ENCODE measurements at places on chromosomes 7 and 10.

GRCh38 chr10:52682766-52683165 lies 89.8 kb downstream of the MBL2 start:
- no peak for DNase-seq

- DNase-seq = no peak
Observed at GRCh38 chr10:120221873-120222485, 235.0 kb upstream of the PLPP4 start.

GRCh38 chr10:3723766-3724165 lies 61.2 kb downstream of the KLF6 start:
- DNase-seq = no peak

DNA sequence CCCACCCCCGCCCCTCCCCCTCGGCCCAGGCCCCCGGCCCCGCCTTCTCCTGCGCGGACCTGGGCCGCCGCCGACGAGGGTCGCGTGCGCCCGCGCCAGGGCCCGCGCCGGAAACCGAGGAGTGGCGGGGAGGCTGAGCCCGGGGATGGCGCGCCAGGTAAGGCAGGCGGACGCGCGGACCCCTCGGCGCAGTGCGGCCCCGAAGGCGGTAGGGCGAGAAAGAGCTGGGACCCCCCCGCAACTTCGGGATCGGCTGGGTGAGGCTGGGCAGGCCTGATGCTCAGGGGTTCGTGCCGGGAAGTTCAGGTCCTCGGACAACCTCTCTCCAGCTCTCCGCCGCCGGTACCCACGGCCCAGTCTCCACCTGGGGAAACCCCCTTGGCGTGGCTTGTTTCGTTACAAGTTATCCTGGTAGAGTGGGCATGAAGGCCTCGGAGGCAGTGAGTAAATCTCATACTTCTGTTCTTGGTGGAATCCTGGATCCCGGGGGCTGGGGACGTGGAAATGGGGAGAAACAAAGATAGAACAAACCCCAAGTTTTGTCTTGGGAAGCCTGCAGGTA lies 58.4 kb downstream of the ZNF467 start:
- DNase-seq = peak; percentile 9

DNA sequence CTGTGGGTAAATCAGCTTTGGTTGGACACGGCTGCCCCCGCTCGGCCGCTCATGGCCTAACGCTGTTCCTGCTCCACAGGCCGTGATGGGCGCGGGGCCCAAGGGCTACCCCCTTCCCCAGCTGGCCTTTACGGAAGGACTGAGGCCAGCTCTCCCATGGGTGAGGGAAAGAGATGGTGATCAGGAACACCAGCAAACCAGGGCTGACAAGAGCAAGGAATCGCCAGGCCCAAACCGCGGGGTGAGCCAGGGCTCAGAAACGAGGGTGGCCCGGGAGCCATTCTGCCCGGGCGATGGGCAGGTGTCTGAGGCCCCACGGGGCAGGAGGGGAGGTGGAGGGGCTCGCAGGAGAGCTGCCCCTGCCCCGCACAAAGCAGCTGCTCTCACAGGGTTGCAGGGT lies 26.6 kb downstream of the GPER1 start:
- DNase-seq = no peak

GRCh38 chr7:14069961-14070360 lies 80.5 kb upstream of the ETV1 start:
- no peak for DNase-seq

DNA sequence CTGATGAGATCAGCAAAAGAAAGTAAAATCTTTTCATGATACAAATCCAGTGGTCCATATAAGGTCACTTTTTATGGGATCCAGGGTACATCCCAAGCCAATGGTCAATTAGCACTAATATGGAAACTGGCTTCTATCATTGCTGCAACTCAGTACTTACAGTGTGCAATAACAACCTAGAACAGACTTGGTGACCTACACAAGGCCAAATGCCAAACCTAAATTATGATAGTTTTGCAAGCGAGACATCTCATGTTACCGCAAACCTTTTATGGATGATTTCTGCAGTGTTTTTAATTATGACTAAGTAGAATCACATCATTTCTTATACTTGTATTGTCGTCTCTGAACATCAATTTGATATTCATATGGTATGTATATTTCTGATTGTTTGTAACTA lies 583.5 kb upstream of the SEMA3D start:
- DNase-seq = no peak

DNA sequence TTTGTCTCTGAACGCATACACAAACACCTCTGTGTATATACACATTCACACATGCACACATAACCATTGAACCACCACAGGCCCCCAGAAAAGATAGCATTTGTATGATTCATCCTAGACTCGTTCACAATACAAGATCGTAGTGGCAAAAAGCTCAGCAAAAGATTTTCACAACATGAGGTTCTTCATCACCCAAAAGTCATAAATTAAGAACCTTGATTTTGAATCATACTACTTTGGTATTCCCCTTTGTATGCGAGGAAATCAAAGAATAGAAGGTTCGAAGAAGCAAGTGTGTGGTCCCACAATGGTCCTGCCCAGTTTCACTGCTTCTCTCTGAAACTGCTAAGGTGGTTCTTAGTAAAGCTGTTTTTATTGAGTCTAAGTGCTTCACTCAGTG lies 200.7 kb downstream of the CELF2 start:
- no peak for DNase-seq

Measured in IMR-90 (cell line).